ENCODE measurements at places on chromosomes 7 and 10.

DNA sequence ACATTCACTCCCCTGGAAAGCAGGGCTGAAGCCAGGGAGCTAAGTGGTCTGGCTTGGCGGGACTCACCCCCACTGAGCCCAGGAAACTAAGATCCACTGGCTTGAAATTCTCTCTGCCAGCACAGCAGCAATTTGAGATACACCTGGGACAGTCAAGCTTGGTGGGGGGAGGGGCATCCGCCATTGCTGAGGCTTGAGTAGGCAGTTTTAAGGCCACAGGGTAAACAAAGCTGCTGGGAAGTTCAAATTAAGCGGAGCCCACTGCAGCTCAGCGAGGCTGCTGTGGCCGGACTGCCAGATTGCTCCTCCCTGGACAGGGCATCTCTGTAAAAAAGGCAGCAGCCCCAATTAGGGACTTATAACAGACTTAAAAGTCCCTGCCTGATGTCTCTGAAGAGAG, 108.2 kb upstream of the FAM13C start:
- no peak for DNase-seq

- no peak for DNase-seq
Observed at GRCh38 chr10:86446987-86447386, 74.6 kb downstream of the WAPL start.

GRCh38 chr10:76885816-76886215, 751.8 kb downstream of the KCNMA1 start:
- no peak for DNase-seq

DNA sequence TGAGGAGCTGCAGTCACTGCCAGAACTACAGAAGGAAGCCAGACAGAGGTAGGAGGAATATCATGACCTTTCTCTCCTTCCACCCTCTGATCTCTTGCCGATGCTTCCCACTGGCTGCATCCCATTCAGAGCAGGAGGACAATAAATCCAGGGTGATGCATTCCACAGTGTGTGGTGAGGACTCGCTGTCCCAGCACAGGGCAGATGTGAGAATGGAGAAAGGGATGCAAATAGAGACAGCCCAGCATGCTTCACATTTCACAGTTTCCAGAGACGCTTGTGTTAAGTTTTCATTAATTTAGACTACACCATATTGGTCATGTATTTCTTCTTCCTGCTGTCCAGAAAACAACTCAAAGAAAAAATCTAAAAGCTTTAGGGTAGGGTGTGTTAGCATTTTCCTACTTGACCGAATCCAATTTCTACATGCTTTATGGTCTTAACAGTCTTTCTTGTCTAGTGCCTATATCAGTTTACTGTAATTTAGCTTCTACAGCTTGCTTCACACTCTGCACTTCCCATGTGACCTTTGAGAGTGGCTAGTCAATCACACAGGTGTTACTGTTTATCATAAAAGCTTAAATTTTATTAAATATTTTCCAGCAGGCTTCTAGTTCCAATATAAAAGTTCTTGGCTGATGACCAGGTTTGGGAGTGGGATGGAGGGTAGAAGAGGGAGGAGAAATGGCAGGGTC, 155.6 kb downstream of the RAPGEF5 start:
- no peak for DNase-seq

- no peak for DNase-seq
Observed at GRCh38 chr7:81655271-81655670, 114.6 kb downstream of the HGF start.

- no peak for DNase-seq
Observed at GRCh38 chr7:42440951-42441350, 203.9 kb upstream of the GLI3 start.
